ENCODE measurements at places on chromosomes 2 and 18.

GRCh38 chr2:95375532-95376150 lies 26.9 kb upstream of the FAHD2A start:
- no peak for DNase-seq

DNA sequence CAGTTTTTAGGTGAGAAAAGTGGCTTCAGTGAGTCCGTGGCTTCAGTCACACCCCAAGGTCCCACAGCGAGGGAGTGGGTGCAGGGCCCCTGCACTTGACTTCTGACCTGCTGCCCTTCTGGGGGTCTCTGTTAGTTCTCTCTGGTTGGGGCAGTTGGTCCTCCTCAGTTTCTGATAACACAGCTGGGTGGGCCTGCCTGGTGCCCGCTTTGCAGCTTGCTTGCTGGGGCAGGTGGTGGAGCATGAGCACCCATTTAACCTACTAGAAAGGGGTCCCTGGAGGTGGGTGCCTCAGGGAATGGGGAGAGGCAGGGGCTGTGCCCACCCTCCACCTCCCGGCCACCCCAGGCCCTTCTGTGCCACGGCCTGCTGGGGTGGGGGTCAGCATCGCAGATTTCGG lies 83.2 kb downstream of the ASB1 start:
- DNase-seq, result no peak

- DNase-seq, result peak; percentile 9
Measured at GRCh38 chr2:143582046-143582747, 453.0 kb downstream of the ARHGAP15 start.

DNA sequence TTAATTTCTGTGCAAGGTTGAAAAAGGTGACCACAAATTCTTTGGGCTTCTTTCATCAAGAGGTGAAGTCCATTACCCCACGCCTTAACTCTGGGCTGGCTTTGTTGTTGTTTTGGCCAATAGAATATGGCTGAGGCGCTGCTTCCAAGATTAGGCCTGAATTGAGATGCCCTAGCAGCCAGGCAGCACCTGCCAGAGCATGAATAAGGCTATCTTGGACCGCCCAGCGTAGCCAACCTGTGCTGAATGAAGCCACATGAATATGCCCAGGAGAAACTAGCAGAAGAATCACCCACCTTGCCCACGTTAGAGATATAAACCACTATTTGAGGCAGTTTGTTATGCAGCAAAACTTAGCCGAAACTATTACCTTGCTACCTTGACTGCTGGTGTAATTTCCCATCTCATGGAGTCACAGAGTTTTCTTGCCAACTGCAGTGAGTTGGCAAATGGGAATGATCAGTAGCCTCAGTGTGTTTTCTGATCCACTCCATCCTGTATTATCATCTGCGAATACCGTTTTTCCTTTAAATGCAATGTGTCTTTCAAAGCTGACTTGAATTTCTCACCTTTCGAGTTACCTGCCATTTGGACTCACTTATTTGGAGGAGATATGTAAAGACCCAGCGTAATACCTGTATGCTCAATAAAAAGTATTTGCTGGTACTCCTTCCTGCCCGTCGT lies 679 bp downstream of the TSGA10 start:
- peak; percentile 27 for DNase-seq

GRCh38 chr2:98576666-98577312 lies 31.5 kb downstream of the COA5 start:
- DNase-seq, result no peak

GRCh38 chr2:99957332-99958133 lies 184.9 kb downstream of the AFF3 start:
- no peak for DNase-seq

DNA sequence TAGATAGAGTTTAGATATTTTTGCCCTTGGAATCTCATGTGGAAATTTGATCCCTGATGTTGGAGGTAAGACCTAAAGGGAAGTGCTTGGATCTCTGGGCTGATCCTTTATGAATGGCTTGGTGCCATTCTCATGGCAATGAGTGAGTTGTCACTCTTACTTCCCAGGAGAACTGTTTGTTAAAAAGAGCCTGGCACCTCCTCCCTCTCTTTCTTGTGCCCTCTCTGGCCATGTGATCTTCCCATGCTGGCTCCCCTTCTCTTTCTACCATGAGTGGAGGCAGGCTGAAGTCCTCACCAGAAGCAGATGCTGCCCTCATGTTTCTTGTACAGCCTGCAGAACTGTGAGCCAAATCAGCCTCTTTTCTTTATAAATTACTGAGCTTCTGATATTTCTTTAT lies 276.9 kb downstream of the ZNF804A start:
- no peak for DNase-seq

GRCh38 chr2:45617496-45617895 lies 6.4 kb upstream of the SRBD1 start:
- no peak for DNase-seq

DNA sequence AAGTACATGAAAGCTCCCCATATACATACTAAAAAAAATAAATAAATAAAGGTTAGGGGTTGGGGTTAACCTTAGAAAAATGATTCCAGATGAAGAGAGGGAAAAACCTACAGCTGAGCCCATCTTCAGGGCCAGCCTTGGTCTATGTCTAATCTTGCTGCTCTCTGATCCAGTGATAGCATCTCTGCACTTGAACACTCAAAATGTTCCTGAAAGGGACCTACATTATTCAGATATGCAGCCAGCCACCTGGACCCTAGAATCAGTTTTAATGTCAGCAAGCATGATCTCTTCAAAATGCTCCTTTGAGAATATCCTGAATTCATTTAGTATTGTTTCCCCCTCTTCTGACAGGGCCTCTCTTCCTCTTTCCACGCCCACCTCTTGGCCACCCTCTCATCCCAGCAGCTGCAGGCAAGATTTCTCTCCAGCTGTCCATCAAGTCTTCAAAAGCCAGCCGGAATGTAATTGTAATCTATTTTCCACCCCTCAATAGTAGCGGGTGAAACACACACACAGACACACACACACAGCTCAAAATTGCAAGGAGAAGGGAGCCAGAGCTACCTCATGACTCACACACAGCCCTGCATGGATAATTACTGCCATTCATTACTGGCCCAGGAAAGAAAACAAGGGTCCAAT lies 135.5 kb downstream of the MYO3B start:
- DNase-seq, result no peak

DNA sequence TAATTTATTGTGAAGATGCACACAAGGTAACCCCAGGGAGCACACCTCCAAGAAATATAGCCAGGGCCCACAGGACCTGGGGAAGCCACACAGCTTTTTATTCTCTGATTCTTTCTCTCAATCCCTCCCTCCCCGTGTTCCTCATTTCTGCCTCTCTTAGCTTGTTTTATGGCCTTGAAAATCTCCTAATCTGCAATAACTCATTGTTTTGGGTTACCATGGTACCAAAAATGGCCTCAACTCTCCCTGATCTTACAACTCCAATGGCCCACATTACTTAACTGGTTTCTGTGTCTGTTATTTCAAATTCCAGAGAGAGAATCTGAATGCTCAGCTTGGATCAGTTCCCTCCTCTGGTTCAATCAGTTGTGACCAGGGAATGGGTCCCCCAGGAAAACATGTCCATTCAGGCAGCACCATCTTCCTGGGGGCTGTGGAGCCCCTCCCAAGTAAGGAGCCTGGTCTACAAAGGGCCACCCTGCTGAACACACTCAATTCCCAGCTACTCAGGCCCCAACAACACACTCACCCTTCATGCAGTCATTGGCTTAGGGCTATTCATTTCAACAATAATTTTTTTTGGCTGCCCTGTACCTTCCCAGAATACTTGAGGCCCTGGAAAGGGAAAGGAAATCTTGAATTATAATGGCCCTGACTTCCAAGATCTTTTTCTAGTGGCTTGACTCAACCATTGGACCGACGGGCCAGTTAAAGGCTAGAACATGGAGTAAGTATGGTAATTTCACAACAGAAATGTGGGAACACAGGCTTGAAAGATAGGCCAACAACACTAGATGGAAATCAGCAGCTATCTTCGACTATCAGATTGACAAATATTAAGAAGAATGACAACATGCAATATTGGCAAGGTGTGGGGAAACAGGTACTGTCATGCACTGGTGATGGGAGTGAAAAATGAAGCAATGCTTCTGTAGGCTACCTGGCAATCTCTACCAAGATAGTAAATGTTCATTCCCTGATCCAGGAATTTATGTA lies 41.6 kb upstream of the ST3GAL5 start:
- DNase-seq, result no peak

DNA sequence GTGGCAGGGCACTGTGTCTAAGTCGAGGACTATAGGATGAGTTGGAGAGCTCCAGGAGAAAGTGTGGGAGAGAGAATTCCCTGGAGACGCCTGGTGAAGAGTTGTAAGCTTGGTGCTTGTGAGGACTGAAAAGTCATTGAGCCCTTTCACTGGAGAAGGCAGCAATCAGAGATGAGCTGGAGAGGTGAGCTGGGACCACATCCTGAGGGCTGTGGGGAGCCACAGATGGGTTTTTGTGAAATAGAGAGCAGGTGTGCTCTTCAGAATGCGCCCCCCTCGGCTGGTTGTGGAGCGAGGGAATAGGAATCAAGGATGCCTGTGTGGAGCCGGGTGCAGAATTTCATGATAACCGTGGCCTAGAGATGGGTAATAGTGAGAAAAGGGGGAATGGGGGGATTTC lies 224.3 kb downstream of the KLHL29 start:
- DNase-seq, result no peak

GRCh38 chr2:213696442-213696841 lies 412.2 kb downstream of the SPAG16 start:
- no peak for DNase-seq

DNA sequence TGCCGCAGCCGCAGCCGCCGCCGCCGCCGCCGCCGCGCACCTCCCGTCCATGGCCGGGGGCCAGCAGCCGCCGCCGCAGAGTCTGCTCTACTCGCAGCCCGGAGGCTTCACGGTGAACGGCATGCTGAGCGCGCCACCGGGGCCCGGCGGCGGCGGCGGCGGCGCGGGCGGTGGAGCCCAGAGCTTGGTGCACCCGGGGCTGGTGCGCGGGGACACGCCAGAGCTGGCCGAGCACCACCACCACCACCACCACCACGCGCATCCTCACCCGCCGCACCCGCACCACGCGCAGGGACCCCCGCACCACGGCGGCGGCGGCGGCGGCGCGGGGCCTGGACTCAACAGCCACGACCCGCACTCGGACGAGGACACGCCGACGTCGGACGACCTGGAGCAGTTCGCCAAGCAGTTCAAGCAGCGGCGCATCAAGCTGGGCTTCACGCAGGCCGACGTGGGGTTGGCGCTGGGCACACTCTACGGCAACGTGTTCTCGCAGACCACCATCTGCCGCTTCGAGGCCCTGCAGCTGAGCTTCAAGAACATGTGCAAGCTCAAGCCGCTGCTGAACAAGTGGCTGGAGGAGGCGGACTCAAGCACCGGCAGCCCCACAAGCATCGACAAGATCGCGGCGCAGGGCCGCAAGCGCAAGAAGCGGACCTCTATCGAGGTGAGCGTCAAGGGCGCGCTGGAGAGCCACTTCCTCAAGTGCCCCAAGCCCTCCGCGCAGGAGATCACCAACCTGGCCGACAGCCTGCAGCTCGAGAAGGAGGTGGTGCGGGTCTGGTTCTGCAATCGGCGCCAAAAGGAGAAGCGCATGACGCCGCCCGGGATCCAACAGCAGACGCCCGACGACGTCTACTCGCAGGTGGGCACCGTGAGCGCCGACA lies 2.4 kb downstream of the POU3F3 start:
- DNase-seq, result peak; percentile 20

DNA sequence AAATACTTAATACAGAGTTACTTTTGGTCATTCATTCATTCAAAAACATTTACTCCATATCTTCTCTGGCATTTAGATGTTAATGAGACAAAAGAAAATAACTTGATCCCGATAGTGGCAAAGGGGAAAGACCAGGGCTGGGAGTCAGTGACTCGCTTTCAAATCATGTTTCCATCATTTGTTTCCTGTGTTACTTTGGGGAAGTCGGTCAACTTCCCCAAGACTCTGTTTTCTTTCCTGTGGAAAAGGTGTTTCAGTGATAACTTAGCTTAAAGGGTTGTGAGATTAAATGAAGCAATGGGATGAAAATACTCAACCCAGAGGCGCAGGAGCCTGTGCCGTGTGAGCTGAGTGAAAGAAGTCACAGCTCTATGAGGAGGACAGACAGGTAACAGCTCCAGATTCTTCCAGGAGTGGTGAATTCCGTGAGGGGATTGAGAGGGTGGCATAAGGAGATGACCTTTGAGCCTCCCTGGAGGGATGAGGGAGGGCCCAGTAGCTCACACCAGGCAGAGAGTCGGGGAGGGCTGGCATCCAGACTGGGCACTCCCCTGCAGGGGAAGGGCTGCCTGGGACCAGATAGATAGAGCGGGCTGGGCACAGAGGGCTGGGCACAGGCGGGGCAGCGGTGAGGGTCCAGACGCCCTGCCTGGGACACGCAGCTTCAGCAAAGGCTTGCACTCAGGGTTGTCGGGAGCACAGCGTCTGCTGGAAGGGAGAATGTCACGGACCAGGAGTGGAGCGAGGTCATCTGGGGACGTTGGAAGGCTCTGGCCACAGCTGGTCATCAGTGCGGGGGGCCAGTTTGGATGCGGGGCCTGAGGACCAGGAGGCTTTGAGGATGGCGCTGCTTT lies 70.1 kb downstream of the TSHZ1 start:
- DNase-seq, result peak; percentile 23

- DNase-seq, result no peak
Measured at GRCh38 chr2:111155610-111156009, 34.9 kb downstream of the BCL2L11 start.

DNA sequence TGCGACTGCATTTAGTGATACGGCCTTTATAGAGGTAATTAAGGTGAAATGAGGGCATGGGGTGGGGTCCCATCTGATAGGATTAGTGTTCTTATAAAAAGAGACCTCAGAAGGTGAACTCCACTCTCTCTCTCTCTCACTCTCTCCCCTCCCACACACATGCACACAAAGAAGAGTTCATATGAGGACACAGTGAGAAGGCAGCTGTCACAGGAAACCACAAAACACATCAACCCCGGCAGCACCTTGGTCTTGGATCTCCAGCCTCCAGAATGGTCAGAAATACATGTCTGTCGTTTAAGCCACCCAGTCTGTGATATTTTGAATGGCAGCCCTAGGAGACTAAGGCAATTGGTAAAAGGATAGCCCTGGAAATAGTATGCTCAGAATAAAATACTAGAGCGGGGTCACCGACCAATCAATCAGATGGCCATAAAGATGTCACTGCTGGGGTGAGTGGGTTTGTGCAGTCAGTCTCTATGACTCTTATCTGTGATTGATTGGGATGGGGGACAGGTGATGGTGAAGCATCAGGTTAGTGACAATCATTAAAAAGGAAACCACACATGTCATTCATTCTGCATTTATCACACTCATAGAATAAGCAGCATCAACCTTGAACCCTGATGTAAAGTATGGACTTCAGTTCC lies 118.9 kb upstream of the POU3F3 start:
- DNase-seq, result peak; percentile 14

DNA sequence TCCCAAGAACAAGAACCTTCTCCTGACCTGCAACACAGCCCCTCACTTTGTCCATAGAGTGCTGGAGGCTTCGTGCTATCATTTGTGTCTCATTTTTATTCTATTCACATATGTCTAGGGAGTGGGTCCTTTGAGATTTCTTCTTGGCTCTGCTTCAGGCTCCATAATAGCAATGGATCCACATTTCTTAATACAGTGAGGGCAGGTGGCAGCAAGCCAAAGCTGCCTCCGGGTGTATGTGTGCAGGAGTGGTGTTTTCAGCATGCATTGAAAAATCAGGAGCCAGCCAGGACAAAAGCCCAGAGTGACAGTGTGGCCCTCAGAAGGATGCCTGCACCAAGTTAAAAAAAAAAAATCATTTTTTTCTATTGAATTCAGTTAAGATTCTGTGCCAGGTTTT lies 115.1 kb upstream of the PELI1 start:
- no peak for DNase-seq

GRCh38 chr2:8571792-8572499 lies 109.9 kb upstream of the ID2 start:
- no peak for DNase-seq

Data from hematopoietic multipotent progenitor cell treated with erythropoietin and hydrocortisone succinate and interleukin-3 and kit ligand, for 6 days (in vitro differentiated cells).